ENCODE measurements at places on chromosomes 4 and X.

DNA sequence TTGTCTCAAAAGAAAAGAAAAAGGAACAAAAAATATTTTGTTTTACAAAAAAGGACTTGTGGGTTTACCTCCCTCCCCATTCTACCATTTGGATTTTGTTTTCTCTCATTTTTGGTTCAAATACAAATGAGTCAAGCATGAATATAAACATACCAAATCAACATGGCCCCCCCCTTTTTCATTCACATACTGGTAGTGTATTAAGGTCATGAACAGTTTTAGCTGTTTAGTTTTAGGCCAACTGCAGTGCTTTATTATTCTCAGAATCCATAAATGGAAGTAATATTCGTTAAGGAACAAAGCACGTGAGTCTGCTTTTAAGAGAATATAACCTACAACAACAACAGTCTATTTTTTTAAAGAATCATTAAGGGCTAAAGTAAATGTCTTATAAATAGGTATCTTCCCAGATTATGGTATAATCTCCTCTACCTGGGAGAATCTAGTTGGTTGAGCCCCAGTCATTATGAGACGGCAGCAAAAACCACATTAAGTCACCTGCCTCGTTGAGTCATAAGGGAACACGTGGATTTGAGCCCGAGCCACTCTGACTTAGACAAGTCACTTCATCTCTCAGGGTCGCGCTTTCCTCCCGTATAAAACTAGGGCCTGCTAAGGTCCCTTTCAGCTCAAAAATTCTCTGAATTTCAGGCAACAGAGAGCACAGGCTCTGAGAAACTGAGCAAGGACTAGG lies 26.7 kb downstream of the BCLAF3 start:
- DNase-seq: no peak

- DNase-seq: no peak
Measured at GRCh38 chrX:100864657-100865391, 9.3 kb downstream of the NOX1 start.

GRCh38 chr4:99979872-99980271 lies 29.8 kb upstream of the H2AZ1 start:
- DNase-seq: no peak

DNA sequence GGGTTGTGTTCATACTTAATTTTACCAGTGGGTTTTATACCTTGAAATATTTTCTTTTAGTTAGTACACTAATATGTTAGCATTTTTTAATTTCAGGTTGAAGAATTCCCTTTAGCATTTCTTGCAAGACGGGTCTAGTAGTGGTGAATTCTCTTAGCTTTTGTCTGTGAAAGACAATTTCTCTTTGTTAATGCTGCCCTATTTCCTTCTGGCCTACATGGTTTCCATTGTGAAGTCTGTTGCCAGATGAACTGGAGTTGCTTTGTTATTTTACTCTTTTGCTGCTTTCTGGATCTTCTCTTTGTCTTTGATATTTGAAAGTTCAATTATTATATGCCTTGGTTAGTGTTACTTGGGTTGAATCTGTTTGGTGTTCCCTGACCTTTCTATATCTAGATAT lies 25.0 kb upstream of the MTHFD2L start:
- no peak for DNase-seq

DNA sequence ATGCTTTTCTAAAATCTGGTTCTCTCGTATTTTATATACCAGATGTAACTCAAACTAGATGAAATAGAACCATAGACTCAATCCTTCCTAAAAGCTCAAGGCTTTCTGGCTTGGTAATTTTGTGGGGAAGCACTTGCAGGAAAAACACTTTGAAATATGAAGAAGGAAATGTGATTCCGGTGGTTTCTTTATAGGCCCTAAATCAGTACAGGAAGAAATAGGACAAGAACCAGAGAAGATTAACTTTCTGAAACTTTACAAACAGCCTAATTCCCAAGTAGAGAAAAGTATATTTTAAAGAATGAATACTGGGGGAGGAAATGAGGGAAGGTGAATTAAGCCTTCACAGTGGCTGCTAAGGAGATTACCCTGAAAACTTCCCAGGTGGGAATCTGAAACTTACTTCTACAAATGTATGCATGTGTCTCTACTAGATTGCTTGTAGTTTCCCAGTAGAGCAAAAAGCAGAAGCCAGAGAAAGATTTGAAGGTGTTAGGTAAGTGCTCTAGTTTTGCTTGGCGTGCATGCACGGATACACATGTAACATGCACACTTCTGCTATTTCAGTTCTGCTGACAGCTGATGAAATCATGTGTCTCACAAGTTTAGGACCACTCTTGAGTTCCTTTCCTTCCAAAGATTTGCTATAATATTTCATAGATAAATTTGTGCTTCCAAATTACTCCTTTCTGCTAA lies 92.1 kb downstream of the AFF1 start:
- DNase-seq: no peak

DNA sequence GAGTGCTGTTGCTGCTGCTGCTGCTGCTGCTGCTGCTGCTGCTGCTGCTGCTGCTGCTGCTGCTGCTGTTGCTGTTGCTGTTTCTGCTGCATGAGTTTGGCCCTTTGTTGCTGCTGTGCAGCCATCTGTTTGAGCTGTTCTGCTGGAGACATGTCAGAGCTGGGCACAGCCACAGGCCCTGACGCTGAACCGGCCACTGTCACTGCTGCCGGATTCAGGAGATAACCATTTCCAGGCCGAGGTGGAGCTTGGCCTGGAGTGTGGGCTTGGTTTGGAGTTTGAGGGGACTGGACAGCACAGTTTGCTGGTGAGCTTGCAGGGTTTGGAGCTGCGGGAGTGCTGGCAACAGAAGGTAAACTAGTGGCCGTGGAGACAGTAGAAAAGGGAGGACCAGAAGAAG lies 224.3 kb downstream of the MGST2 start:
- no peak for DNase-seq

DNA sequence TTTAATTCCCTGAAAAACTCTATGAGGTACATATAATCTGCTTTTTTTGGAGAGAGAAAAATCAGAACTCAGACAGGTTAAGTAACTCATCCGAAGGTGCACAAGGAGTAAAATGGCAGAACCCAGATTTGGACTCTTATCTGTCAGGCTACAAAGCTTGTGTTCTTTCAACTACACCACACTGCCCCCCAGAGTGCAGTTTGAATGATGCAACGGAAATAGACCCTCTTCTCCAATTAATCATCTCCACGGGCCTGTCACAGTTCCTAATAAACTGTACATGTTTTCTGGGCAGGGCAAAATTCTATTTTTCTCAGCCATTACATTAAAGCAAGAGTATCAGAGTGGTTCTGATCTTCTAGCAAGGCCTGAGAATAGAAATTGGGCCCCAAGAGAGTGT lies 35.3 kb upstream of the DCX start:
- DNase-seq: no peak

GRCh38 chrX:76617020-76617419 lies 189.5 kb downstream of the MAGEE1 start:
- no peak for DNase-seq

DNA sequence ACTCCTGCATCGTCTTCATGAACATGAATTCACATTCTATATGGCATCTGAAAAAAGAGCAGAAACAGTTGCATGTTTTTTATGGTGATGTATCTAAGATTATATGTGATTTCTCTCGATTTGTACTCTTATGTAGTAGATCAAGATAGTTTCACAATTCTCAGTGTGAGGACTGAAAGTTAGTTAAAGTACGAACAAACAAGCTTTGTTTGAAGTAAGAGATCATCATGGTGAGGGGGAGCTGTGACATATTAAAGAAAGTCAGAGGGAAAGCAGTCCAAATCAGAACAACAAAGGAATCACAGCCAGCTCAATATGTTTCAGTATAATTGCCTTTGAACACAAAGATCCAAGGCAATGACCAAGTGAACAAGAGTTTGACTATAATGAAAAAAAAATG lies 1140.6 kb downstream of the SH3BGRL start:
- DNase-seq: no peak

- no peak for DNase-seq
Measured at GRCh38 chr4:178185517-178185916, 743.3 kb upstream of the AGA start.

GRCh38 chrX:29066516-29066915 lies 479.3 kb downstream of the IL1RAPL1 start:
- DNase-seq: no peak

GRCh38 chr4:4860600-4861389 lies 1.3 kb downstream of the MSX1 start:
- DNase-seq: no peak

DNA sequence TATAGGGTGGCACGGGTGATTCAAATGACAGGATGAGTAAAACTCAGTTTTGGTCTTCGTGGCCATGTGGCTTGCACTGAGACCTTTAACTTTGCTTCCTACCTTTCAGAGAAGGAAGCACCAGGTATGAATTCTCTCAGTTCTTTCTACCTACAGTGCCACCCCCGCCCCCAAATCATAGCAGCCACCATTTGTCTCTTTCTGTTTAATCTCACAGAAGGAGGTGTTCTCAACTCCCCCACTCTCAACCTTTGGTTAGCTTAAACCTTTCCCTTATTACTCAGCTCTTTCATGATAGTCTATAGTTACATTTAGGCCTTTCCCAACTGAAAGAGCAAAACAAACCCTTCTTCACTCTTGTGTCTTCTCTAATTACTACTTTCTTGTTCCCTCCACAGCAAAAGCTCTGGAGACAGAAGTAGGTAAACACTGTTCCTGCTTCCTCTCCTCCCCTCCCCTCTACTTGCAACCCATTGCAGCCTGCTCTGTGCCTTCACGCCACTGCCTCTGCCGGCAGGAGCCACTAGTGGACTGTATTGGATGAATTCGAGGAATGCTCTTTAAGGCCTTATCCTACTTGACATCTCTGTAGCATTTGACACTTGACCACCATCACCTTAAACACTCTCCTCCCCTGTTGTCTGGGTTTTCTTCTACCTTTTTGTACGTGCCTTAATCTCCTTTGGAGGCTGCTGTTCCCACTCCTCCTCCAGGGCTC lies 123.7 kb downstream of the AFF1 start:
- peak; percentile 41 for DNase-seq

DNA sequence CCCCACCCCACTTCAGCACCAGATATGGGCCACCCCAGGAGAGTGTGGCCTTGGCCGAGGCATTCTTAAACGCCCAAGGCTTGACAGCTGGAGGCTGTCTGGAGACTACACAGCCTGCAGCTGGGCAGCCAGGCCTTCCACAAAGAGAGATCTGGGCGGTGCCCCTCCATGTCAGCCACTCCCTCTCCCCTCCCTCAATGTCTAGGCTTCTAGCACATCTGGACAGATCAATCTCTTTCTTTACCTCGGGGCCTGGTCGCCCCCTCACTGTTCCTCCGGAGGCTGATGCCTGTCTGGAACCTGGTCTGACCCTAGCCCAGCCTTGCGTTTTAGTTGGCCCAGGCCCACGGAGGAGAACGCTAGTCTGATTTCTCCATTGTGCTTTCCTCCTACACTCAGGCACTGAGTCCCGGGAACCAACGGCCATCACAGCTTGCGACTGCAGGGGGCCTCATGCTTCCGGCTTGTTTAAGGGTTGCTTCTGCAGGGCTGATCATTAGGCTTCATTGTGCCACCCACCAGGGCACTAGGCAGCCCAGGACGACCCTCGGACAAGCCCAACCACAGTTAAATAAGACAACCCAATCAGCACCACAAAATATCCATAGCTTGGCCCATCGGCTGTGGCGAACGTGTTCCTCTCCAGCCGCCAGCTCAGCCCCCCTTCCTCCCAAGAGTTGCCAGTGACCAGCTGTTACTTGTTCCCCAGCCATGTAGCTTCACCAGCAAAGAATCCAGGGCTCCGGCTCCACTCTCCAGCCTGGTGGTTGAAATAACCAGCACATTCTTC lies 200.6 kb downstream of the BCOR start:
- DNase-seq: no peak

DNA sequence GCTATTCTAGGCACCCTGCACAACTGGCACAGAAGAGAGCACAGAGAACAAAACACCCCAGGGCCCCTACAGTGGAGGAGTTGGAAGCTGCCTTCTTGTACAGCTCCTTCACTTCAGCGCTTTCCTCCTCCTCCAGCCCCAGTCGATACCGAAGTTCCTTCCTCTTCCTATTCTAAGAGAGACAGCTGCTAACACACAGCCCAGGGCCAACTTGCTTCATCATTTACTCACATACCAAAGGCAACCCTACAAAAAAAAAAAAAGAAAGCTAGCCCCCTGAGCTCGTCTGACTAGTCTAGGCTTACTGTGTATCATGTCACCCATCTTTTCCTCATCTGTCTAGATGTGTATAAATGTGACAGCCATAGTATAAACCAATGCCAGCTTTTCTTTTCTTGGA lies 64.5 kb downstream of the MID1 start:
- no peak for DNase-seq

DNA sequence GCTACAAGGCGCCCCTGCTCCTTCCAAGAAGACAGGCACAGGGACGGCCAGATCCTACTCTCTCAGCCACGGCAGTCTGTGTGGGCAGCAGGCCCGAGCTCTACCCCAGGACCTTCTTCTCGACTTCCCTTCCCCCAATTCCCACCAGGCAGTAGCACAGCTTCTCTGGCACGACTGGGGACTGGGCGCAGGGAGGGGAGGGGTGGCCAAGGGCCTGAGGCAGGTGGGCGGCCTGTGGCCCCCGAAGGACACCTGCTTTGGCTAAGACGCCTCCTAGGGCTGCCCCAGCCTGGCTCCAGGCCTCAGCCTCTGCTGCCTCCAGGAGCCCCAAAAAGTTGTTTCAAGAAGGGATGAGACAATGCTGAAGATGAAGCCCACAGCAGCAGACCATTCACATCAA lies 24.2 kb upstream of the IRF2 start:
- DNase-seq: no peak

- no peak for DNase-seq
Measured at GRCh38 chrX:100695991-100696390, 35.9 kb downstream of the SYTL4 start.

- DNase-seq: no peak
Measured at GRCh38 chr4:7135389-7135746, 57.0 kb upstream of the SORCS2 start.

GRCh38 chr4:4913628-4914027 lies 54.2 kb downstream of the MSX1 start:
- DNase-seq: no peak

DNA sequence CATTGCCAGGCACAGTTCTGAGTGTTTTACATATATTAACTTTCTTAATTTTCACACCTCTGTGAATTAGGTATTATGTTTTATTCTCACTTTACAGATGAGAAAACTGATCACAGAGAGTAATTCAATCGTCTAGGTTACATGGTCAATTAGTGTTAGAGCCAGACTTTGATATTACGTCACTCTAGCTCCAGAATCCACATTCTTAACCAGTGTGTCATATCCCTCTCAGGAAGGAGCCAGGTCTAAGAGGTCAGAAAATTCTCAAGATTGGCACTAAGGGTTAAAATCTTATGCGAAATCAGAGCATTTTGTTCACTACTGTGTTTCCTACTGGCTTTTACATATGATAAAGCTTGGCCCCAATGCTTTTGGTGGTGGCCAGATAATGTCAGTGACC lies 7.4 kb downstream of the DMP1 start:
- DNase-seq: no peak

GRCh38 chrX:16589211-16589610 lies 60.7 kb upstream of the S100G start:
- no peak for DNase-seq

GRCh38 chr4:119678761-119679160 lies 50.2 kb upstream of the PDE5A start:
- no peak for DNase-seq

DNA sequence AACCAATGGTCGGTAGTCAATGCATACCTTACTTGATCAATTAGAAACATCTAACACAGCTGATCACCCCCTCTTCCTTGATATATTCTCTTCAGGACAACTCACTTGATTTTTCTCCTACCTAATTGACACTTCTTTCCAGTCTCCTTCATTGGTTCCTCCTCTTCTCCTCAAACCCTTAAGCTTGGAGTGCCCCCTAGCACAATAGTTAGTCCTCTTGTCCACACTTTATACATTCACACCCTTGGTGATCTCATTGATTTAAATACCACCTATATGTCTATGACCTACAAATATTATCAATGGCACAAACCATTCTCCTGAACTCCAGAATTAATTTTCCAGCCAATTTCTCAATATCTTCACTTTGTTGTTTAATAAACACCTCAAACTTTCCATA lies 724.0 kb downstream of the ADGRL3 start:
- no peak for DNase-seq
